ENCODE measurements at places on chromosomes 3 and 15.
A peak's percentile ranks its signal among the peaks of the same experiment; 100 is the strongest.

- no peak for DNase-seq
Measured at GRCh38 chr3:148331081-148331846, 366.4 kb upstream of the AGTR1 start.

DNA sequence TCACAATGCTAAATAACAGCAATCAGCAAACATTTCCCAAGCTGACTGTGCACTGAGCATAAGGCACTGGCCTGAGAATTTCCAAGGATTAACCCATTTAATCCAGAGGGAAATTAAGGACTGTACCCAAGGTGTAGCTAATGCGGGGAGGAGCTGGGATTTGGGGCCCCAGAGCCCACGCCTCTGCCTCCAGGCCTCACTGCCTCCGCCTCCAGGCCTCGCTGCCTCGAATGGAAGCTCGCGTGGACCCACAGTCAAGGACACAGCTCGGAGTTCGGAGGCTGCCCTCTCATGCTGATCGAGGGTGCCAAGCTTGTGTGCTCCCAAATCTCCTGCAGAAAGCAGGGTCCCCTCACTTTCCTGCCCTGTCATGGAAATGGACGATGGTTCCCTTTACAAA, 76.5 kb upstream of the SNRPA1 start:
- DNase-seq: no peak

GRCh38 chr3:5009506-5010109, 30.4 kb downstream of the BHLHE40 start:
- DNase-seq: no peak

- peak; percentile 9 for DNase-seq
Measured at GRCh38 chr3:12662593-12663400, 1.1 kb downstream of the RAF1 start.

GRCh38 chr3:149654188-149654601, 3.6 kb downstream of the WWTR1 start:
- DNase-seq: no peak

DNA sequence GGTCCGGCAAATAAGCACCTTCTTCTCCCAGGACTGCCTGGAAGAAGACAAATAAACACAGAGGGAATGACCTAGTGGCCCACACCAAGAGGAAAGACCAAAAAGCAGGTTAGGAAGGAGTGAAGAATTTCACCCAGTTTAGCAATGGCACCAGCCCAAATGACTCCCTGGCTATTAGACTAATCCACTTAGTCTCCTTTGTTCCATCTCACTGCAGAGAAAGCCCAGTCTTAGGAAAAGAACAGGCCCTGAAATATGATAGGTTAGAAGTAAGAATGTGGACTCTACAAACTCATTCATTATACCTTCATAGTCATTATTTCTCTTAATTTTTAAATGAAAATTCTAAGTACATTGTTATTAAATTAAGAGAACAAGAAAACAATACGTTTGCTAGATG, 23.2 kb downstream of the SERPINI2 start:
- no peak for DNase-seq

- DNase-seq: peak; percentile 75
Measured at GRCh38 chr3:141876381-141876890, at the start of gene ATP1B3. Gene ATP1B3, plus strand, starts transcription at chr3:141876643. Its CDS starts 159 bp downstream, at chr3:141876802.

- DNase-seq: no peak
Measured at GRCh38 chr3:140559546-140559945, 118.3 kb upstream of the TRIM42 start.

DNA sequence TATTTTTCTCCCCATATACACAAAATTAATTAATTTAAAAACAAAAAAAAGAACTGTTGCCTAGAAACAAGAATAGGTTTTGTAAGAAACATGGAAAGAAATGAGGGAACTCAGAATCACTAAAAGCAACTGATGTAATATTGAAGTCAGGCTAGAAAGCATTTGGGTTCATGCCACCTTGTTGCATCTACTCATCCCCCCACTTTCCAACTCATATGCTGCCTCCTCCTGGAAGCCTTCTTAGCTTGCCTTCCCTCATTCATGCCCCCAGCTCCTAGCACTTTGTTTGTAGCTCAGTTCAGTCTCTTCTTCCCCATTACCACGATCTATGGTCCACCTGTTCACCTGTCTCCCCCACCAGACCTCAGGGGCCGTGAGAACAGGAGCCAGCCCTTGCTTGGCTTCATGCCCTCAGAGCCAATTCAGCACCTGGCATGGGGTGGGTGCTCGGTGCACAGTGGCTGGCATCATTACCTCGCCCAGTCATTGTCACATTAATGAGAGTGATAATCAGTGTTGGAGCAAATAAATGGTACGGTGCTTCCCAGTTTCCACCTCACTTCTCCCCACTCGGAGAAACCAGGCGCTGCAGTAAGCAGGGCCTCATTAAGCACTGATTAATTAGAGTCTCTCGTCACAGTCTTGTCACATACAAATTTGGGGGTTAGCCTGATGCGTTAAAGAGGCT, 62.4 kb upstream of the SLC6A1 start:
- DNase-seq: no peak

- no peak for DNase-seq
Measured at GRCh38 chr3:190865419-190865818, 2.9 kb upstream of the GMNC start.

DNA sequence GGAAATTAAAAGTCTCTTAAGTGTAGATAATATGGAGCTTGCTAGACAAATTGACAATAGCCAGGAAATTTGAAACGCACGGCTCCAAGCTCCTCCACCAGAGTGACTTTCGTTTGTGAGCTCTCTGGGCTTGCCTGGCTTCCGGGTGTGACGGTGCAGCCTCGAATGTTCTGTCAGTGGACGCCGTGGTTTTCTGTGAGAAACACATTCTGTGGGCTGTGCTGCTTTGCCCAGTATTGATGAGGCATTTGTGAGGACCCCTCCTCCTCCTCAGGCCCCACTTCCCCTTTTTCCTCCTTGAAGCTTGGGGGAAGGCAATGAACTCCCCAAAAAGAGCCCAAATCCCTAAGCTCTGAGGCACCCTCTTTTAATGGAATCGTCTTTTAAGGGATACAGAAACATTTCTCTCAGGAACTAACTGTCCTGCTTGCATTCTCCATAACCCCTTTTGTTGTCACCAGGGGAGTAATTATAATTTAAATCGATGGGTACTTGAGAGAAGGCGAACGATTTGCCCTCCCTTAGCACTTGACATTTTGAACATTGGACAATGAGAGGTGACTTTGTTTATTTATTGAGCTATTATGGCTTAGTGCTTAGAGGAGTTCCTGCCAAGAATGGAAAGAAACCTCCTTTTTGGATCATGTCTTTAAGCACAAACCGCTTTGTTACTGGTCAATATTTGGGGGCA, 40.8 kb downstream of the POLR2M start:
- no peak for DNase-seq

- no peak for DNase-seq
Measured at GRCh38 chr15:50057196-50057595, 61.8 kb downstream of the ATP8B4 start.

- peak; percentile 27 for DNase-seq
Measured at GRCh38 chr15:65212097-65212496, 824 bp upstream of the CILP start.

- no peak for DNase-seq
Measured at GRCh38 chr3:192929146-192929545, 11.5 kb upstream of the MB21D2 start.

GRCh38 chr3:55267206-55267930, 219.7 kb downstream of the WNT5A start:
- no peak for DNase-seq

DNA sequence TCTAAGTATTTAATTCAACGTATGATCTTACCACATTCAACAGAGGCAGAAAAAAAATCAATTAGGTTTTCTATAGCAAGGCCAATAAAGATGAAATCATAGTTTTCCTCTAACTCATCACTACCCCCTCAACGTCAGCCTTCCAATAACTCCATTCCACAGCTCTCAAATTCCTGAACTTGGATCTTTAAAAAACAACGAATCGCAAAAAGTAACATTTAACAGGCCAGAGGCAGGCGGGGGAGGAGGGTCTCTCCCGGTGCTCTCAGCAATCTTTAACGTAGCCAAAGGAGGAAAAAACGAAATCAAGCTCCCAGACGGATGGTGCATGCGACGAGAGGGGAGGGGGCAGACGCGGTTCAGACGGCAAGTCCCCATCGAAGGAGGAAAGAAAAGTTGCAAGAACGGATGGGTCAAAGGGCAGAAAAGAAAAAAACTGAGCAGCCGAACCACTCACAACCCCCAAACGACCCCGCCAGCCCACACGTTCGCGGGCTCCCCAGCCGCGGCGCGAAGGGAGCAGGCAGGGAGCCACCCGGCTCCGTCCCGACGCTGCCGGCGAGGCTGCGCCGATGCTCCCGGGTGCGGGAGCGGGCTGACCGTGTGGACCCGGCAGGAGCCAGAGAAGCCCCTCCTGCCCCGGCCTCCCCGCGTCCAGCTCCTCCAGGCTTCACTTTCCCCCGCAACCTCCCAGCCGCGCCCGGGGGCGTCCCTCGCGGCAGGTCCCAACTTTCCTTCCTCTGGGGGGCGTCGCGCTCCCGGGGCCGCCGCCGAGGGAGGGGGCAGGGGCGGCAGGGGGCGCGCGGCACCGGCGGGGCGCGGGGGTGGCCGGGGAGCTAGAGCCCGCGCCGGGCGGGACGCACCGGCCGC, 703 bp downstream of the PEAK1 start:
- peak; percentile 44 for DNase-seq

GRCh38 chr3:152328841-152329240, 60.1 kb downstream of the MBNL1 start:
- no peak for DNase-seq

DNA sequence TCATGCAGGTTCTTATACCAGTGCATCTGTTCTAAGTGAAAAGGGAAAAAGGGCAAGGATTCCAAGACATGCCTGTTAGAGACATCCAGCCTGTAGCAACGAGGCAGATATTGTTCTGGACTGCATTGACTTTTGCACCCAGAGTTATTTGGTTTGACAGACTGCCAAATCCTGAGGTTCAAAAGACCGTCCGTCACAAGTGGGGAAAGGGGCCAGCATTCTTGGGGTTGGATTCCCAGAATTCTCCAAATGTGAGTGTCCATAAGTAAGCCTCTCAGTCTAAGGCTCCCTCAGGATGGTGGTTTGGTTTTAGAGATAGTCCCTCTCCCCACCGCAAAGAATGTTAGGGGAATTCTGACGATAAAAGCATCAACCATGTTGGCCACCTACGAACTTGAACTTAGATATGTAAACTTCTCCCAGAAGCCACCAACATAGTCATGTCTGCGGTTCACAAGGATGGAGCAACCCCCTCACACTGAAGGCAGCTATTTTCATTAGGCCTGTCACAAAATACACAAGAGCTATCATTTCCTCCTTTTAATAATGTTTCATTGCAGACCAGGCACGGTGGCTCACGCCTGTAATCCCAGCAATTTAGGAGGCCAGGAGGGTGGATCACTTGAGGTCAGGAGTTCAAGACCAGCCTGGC, 13.6 kb upstream of the LACTB start:
- DNase-seq: no peak

DNA sequence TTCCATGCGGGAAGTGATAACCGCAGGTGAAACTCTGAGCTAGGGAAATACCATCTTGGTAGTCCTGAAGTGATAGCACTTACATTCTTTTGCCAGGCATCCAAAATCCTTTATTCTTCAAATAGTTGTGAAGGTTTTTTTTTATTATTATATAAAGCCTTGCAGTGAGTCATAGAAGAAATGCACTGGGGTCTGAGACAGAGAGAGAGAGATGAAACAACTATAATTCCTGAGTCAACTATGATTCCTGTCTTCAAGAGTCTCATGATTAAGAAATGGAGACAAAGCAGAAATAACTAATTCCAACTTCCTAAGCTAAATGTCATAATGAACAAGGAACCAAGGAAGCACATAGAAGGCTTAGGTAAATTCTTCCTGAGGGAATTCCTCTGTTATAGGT, 495.6 kb downstream of the LPP start:
- DNase-seq: no peak

- no peak for DNase-seq
Measured at GRCh38 chr3:51908026-51908425, 4.9 kb upstream of the IQCF1 start.

- peak; percentile 38 for DNase-seq
Measured at GRCh38 chr15:101320501-101321052, 25.5 kb upstream of the SNRPA1 start.

- DNase-seq: no peak
Measured at GRCh38 chr3:171652932-171653331, 157.4 kb downstream of the PLD1 start.

- no peak for DNase-seq
Measured at GRCh38 chr3:67550541-67550940, 103.9 kb downstream of the SUCLG2 start.

GRCh38 chr3:69385123-69385722, 665 bp downstream of the FRMD4B start:
- DNase-seq: no peak

- DNase-seq: no peak
Measured at GRCh38 chr3:53009826-53010539, 35.9 kb downstream of the SFMBT1 start.

DNA sequence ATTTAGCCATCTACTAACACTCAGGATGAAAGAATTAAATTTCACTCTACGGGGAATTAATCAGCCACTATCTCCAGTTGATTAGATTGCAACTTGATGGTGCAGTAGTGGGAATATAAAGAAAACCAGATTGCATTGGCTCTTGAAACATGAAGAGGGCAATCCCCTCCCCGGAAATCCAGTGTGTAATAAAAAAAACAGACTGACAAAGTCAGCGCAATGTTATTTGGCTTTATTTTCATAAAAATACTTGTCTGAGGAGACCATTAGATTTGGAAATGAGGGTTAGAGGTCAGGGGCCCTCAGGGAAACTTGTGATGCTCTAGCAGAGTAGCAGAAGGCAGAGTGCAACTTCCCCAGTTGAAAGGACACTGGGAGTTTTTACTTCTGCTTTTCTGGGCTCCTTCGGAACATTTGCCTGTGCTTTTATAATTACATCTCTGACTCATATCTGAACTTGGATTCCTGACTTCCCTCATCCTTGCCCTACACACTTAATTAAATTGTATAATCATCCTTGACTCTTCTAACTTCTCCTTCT, 326.8 kb downstream of the TUSC7 start:
- DNase-seq: no peak

DNA sequence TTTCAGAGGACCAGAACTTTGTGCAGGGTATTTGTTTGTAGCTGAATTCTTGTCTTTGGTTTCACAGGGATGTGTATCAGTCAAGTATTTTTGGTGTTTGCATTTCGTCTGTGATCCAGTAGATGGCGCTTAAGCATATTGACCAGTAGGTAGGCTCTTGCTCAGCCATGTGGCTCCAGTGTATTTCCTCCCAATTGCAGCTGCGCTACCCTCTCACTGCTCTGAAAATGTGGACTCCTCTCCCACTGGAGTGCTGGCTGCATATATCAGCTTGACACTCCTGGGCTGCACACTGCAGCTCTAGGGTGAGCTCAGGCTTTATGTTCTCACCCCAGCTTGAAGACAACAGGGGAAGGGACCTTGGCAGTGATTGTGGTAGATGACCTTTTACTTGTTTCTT, 1264.3 kb upstream of the ALCAM start:
- DNase-seq: no peak

- no peak for DNase-seq
Measured at GRCh38 chr15:85710340-85710842, 84.3 kb downstream of the KLHL25 start.
